ENCODE measurements at places on chromosomes 12 and 14. TPM values are rescaled to one million over a fixed set of nuclear protein-coding genes. Genes with fewer than 3 reads are reported as not detected.

GRCh38 chr14:99575043-99576023 lies 28.7 kb downstream of the CCDC85C start:
- no peak for DNase-seq

GRCh38 chr14:71236487-71236886 lies 329.2 kb downstream of the PCNX1 start:
- DNase-seq, result no peak

DNA sequence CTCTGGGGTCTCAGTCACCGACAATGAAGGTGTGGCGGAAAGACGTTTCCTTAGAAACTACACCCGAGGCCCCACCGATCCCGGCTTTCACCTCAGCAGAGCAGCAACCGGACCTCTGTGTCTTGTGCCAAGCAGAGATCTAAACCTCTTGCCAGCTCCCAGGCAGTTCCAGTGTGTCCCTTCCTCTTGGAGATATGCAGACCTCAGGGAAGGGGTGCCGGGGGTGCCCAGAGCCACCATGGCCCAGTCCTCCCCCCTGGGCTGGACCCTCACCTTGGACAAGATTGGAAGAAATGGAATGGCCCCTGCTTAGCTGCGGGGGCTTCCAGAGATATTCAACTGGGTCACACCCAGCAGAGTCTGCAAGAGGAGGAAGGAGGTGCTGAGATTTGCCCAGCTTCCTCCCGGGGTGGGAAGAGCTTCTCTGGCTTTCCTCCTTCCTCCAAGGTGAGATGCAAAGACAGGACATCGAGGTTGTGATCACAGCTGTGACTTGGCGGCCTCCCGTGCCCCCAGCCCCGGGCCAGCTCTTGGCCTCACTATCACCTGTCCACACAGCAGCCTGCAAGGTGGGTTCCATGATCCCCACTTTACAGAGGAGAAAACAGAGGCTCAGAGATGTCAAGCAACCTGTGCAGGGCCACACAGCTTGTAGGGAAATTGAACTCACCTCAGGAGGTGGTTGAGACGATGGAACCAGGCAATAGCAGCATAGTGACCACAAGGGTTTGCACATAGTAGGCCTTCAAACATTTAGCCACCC lies 281.7 kb upstream of the RTL1 start:
- DNase-seq, result no peak

Gene TOMM20L
- not detected for total RNA-seq

Gene KLRG1
- total RNA-seq, result 2.4 TPM

Gene LRP10
- 32.6 TPM for total RNA-seq
